ENCODE measurements at places on chromosomes 2 and 18. TPM values are rescaled to one million over a fixed set of nuclear protein-coding genes. Genes with fewer than 3 reads are reported as not detected.

Gene ADD2
- total RNA-seq, result 2.0 TPM

DNA sequence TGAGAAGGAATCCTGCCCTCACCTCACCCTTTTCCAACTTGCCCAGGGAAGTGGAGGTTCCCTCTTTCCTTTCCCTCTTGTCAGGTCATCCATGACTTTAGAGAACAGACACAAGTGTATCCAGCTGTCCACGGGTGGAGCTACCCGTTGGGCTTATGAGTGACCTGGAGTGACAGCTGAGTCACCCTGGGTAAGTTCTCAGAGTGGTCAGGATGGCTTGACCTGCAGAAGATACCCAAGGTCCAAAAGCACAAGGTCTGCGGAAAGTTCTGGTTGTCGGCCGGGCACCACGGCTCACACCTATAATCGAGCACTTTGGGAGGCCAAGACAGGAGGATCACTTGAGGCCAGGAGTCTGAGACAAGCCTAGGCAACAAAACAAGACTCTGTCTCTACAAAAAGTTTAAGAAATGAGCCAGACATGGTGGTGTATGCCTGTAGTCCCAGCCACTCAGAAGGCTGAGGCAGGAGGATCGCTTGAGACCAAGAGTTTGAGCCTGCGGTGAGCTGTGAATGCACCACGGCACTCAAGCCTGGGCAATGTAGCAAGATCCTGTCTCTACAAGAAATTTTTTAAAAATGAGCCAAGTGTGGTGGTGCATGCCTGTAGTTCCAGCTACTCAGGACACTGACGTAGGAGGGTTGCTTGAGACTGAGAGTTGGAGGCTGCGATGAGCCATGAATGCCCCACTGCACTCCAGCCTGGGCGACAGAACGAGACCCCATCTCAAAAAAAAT is 14.0 kb upstream of the CNDP1 start:
- no peak for ATAC-seq

DNA sequence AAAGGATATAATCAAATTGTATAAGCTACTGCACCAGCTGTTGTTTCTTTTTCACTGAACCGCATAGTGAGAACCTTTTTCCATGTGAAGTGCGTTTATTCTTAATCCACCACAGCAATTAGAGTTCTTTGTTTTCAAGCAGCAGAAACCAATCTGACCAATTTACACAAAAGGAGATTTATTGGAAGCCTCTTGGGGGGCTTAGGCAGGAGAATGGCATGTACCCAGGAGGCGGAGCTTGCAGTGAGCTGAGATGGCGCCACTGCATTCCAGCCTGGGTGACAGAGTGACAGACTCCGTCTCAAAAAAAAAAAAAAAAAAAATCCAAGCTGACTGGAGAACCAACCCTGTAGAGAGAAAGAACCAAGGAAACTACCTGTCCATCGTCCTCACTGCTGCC is 10.0 kb downstream of the ADNP2 start:
- no peak for ATAC-seq

Gene WDR75
- 46.5 TPM for total RNA-seq

DNA sequence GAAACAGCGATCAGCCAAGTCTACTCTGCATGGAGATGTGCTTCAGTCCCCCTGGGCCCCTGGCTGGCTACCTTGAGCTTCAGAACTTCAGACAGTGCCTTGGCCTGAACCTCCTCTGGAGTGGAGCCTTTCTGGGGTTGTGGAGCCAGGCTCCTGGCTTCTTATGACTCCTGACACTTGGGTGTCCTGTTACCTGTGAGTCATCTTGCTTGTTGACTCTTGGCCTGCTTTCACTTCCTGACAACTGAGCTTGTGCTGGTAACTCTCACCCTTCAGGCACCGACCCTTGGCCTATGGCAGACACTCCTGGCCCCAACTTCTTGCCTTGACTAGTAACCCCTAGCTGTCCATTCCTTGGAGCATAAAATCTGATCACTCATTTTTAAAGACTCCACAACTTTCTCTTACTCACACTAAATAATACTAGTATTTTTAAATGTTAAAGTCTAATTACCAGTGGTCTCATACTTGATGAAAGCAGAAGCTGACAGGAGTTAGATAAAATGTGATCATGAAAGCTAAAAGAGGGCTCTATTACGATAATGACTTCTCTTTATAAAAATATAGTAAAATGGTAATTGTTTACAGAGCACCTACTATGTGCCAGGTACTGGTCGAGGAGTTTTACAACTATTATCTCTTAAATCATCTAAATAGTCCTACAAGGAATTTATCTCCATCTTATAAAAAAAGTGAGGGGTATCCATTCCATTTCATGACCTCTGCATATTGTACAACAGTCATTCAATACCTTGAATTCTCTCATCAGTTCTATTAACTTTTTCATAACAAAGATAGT is 46.3 kb upstream of the VIT start:
- peak; percentile 86 for ATAC-seq

Gene AMER3
- total RNA-seq, result not detected

- ATAC-seq, result peak; percentile 60
Observed at GRCh38 chr2:95539290-95539689, 52.5 kb upstream of the TRIM43 start.

DNA sequence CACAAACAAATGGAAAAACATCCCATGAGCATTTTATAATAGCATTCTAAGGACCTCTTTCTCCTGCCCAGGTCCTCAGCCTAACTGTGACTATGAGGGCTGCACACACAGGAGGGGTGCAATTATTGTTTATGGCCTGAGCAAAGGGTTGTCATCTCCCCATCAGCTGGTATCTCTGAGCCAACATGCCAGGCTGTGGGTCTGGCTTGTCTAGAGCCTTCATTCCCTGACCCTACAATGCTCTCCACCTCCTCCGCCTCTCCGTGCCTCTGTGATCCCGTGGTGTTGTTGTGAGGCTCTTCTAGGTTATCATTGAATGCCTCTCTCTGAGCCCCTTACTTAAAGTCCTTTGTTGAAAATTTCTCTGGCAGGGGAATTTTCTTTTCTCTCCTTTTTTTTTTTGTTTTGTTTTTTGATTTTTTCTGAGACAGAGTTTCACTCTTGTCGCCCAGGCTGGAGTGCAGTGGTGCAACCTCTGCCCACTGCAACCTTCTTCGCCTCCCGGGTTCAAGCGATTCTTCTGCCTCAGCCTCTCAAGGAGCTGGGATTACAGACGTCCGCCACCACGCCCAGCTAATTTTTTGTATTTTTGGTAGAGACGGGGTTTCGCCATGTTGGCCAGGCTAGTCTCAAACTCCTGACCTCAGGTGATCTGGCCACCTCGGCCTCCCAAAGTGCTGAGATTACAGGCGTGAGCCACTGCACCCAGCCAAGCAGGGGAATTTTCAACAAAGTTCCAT is 126.4 kb downstream of the SMAD7 start:
- no peak for ATAC-seq

Gene NXPH2
- not detected for total RNA-seq

- peak; percentile 86 for ATAC-seq
Observed at GRCh38 chr18:49447810-49448745, 12.4 kb downstream of the DYM start.

Gene CNGA3
- total RNA-seq, result not detected
